ENCODE measurements at places on chromosomes 2 and 18. TPM values are rescaled to one million over a fixed set of nuclear protein-coding genes. Genes with fewer than 3 reads are reported as not detected.

TRIM43 gene
- 0.07 TPM for total RNA-seq

DLX1 gene
- 4.0 TPM for total RNA-seq

SCN7A gene
- 0.01 TPM for total RNA-seq

ZNF521 gene
- total RNA-seq: not detected
